Activated CD4-positive, CD25-positive, alpha-beta regulatory T cell (primary cell): ENCODE measurements at places on chromosomes 1 and 21.

- no peak for DNase-seq
These were observed 6.8 kb upstream of the IL24 start for GRCh38 chr1:206890125-206891060.

DNA sequence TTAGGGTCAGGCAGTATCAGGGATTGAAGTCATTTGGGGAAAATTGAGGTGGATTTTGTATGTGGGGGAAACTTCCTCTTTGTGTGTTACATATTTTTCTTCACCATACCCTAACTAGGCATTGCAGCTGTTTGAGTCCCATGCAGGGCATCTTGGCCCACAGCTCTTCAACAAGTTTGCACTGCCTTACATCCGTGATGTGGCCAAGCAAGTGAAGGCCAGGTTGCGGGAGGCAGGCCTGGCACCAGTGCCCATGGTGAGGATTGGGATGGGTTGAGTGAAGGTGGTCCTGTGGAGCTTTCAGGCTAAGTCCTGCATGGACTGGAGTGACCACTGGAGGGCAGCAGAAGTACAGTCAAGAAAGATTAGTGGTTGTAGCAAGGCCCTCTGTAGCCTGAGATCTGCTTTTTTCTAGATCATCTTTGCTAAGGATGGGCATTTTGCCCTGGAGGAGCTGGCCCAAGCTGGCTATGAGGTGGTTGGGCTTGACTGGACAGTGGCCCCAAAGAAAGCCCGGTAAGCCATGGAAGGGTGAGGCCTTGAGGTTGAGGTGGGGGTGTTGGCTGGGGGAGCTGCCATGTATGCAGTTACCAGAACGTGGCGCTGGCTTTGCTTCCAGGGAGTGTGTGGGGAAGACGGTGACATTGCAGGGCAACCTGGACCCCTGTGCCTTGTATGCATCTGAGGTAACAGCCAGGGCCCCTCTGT lies 2.4 kb downstream of the UROD start:
- peak; percentile 68 for DNase-seq

DNA sequence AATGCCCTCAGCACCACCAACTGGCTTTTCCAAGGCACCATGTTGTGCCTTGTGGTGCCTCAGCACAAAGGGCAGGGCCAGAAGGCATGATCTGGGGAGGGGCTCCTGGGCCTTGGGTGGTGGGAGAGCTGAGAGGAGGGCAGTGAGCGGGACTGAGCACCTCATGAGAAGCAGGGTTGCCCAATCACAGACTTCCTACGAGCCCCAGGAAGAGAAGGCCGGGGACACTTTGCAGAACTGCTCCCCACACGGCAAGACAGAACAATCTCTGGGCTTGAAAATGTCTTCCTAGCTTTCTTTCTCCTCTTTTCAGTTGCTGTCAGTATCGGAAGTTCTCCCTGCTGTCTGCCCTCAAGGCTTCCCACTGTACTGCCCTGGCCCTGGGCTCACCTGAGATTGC lies 6.8 kb downstream of the KCNJ10 start:
- DNase-seq = no peak

DNA sequence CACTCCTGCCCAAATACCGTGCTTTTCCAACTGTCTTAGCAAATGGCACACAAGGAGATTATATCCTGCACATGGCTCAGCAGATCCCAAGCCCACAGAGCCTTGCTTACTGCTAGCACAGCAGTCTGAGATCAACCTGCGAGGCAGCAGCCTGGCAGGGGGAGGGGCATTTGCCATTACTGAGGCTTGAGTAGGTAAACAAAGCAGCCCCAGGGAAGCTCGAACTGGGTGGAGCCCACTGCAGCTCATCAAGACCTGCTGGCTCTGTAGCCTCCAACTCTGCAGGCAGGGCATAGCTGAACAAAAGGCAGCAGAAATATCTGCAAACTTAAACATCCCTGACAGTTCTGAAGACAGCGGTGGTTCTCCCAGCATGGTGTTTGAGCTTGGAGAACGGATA lies 70.1 kb upstream of the PTBP2 start:
- DNase-seq = no peak

- no peak for DNase-seq
These were observed 56.0 kb downstream of the ADARB1 start for GRCh38 chr21:45130324-45130774.

DNA sequence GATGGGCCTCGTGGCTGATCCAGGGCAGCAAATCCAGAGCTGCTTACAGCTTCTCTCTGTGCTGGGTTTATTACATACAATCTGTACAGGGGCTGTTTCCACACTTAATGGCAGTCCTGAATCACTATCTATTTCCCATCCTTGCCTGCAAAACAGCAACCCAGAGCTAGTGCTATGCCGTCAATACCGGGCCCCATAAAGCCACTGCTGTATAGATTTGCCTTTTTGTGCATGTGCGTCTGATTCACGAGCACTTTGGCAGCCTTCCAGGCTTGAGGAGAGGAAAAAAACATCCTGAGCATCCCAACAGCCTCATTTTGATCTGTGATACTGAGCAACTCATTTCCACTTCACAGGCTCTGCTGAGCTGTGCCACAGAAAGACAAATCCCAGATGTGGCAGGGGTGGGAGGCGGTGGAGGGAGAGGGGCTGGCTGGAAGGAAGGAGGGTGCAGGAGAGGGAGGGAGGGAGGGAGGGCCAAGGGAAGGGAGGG lies 65.2 kb upstream of the TARBP1 start:
- peak; percentile 21 for DNase-seq

GRCh38 chr1:47708658-47709018 lies 270.8 kb downstream of the FOXD2 start:
- no peak for DNase-seq

DNA sequence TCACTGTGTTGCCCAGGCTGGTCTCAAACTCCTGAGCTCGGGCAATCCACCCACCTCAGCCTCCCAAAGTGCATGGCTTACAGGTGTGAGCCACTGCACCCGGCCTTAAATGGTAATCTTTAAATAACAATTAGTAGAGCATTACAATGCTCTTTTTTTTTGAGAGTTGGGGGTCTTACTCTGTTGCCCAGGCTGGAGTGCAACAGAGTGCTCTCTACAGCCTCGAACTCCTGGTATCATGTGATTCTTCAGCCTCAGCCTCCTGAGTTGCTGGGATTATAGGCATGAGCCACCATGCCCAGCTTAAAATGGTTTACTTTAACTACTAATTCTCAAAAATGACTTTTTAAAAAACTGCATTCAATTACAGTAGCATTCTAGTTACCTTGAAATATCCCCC lies 52.2 kb downstream of the PIK3R3 start:
- no peak for DNase-seq

GRCh38 chr1:238562341-238562740 lies 671.6 kb upstream of the ZP4 start:
- no peak for DNase-seq

DNA sequence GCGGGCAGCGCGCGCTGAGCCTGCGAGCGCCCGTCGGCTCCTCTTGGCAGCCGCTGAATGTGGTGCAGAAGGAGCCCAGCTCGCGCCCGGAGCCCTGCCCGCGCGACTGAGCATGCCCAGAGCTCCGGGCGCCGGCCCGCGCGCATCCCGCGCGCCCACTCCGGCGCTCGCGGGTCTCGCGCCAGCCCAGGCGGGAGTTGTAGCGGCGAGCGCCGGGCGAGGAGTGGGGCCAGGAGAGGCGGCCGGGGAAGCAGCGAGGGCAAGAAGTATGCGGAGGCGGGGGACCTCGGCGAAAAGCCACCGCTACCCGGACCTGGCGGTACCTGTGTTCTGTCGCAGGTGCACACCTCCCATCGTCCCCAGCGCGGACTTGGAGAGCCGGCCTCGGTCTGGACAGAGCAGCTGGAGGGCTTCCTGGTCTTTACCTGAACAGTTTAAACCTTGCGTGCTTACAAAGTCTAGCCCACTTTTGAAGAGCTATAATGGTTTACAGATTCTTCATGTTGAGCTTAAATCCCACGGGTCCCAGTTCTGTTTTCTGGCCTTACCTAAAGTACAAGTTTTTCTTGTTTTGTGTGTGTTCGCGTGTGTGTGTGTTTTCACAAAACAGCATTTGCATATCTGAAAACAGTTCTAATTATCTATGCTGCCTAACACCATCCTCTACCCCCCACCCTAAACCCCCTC lies at the start of gene DDAH1:
Gene DDAH1, minus strand, starts transcription at position 61 of the 687 bp plus-strand sequence. CDS start 114 bp downstream, outside the sequence.
- no peak for DNase-seq

DNA sequence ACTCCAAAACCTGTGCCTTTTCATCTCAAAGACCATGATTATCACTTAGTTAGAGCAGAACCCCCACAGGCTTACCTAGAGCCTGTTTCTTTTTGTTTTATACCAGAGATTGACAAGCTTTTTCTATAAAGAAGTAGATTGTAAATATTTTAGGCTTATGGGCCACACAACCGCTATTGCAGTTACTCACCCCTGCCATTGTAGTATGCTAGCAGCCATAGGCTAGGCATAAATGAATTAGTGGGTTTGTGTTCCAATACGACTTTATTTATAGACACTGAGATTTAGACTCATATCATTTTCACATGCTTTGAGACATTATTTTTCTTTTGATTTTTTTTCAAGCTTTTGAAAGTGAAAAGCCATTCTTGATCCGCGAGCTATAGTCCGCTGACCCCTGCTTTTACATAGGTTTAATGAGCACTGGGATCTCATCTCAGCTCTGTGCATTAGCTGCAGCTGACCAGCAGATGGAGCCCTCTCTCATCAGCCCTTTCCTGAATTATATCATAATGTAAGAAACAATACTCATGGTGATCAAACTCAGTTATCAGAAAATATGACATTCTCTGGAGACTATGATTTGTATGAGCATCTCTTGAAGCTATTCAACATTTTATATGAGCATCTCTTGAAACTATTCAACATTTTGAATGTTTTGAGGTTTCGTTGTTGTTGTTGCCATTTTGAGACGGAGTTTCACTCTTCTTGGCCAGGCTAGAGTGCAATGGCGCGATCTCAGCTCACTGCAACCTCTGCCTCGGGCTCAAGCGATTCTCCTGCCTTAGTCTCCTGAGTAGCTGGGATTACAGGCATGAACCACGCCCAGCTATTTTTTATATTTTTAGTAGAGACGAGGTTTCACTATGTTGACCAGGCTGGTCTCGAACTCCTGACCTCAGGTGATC lies 111.9 kb upstream of the L1TD1 start:
- DNase-seq = no peak

DNA sequence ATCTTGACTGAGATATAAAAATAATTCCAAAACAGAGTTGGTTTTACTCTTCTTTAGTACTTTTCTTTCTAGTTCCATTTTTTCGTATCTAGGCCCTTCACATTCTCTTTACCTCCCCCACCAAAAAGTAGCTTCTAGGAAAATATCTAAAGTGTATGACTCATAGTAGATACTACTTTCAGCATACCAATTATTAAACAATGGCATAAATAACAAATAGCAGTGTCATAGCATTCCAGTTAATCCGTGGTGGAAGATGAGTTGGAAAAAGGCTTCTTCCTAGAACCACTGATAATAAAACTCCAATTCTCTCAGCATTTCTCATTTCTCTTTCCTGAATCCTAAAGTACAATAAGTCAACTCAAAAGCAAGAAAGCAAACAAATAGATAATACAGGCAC lies 859.0 kb upstream of the B3GALT2 start:
- DNase-seq = no peak

DNA sequence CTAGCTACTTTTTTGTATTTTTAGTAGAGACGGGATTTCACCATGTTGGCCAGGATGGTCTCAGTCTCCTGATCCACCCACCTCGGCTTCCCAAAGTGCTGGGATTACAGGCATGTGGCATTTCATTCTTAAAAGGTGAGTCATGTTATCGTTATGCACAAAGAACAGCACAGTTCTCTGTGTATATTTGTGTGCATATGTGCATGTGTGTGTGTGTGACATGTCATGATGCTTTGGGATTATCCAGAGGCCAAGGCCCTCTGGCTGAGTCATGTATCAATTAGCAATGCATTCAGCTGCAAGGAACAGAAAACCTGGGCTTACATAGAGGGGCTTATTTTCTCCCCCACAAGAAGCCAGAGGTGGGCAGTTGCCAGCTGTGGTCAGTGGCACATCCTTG lies 301.7 kb upstream of the KAZN start:
- no peak for DNase-seq

DNA sequence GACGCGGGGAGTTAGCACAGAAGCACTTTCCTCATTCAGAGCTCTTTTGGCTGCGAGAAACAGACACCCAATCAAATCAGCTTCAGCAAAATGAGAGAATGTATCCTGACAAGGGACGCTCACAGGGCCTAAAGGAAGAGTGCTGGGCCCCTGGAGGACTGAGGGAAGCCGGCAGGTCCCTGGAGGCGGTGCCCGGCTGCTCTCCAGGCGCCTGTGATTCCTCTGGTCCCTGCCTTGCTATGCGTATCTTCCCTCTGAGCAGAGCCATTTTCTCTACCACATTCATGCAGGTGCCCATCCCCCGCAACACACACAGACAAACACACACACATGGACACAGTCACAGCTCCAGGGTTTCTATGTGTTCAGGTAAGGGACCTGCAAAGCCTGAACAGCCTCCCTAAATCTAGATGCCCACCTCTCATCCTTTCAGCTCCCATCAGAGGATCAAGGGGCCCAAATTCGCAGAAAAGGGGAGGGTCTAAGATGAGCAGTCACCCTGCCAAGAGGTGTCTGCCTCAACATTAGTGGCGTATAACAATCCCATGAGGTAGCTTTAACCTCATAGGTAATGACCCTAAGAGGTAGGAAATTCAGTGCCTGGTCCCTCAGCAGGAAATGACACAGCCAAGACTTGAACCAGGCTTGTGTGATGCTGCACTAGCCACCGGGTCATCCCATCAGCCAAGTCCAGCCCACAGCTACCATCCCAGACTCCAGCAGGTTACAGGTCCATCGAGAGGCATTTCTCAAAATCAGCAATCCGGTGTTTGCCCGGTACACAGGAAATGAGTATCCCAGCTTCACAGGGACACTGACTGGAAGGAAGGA lies 29.0 kb downstream of the PTAFR start:
- no peak for DNase-seq

GRCh38 chr1:91513160-91513559 lies 12.5 kb downstream of the CDC7 start:
- DNase-seq = no peak

- no peak for DNase-seq
These were observed 16.2 kb upstream of the LY9 start for GRCh38 chr1:160779626-160780397.

GRCh38 chr1:80155371-80155770 lies 1148.8 kb upstream of the ADGRL4 start:
- no peak for DNase-seq
